ENCODE measurements at places on chromosomes 2 and 18. TPM values are rescaled to one million over a fixed set of nuclear protein-coding genes. Genes with fewer than 3 reads are reported as not detected.

Gene VWA3B
- total RNA-seq: 0.32 TPM

GRCh38 chr18:5895876-5896740 is 786 bp upstream of the TMEM200C start:
- no peak for DNase-seq

Gene SPP2
- not detected for total RNA-seq

GRCh38 chr2:64976276-64976675 is 12.9 kb upstream of the SLC1A4 start:
- no peak for DNase-seq

DNA sequence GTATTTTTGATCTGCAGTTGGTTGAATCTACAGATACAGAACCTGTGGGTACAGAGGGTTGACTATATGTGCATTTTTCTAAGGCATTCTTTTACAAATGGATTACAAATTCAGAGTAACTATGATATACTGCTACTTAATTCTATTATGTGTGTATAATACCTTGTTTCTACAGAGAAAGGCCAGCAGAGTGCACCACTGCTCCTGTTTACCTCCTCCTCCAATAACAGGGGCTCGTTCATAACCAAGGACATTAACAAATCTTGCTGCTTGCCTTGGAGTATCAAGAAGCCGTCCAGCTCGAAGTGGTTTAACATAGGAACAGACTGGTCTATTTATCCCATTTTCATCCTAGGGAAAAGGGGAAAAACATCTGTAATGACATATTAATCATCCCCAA is 16.4 kb downstream of the CEP76 start:
- DNase-seq: no peak

- DNase-seq: no peak
Measured at GRCh38 chr2:191204433-191204832, 40.8 kb upstream of the MYO1B start.

Gene L3MBTL4
- 0.59 TPM for total RNA-seq

Gene HOXD9
- total RNA-seq: not detected

- no peak for DNase-seq
Measured at GRCh38 chr2:106129592-106129991, 64.5 kb downstream of the UXS1 start.

DNA sequence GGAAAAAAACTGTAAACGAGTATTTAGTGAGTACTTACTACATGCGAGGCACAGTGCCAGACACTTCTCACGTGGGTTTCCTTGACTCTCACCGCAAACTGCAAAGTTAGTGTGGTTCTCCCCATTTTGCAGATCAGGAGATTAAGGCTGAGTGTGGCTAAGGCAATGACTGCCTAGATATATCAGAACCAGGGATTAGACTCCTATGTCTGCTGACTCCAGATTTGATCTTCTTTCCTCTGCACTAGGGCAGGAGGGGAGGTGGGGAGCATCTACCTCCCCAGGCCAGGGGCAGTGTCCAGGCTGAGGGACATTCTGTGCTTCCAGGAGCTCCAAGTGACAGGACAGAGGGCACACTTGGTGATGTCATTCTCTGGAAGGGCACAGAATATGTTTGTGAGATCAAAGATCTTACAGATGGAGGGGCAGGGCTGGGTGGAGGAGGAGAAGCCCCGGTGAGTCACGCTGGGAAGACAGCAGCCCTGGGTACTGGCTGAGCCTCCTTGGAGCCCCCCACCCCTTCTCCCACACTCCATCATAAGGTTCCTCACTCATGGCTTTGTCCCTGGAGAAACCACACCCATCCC is 92.4 kb downstream of the RHOB start:
- no peak for DNase-seq

DNA sequence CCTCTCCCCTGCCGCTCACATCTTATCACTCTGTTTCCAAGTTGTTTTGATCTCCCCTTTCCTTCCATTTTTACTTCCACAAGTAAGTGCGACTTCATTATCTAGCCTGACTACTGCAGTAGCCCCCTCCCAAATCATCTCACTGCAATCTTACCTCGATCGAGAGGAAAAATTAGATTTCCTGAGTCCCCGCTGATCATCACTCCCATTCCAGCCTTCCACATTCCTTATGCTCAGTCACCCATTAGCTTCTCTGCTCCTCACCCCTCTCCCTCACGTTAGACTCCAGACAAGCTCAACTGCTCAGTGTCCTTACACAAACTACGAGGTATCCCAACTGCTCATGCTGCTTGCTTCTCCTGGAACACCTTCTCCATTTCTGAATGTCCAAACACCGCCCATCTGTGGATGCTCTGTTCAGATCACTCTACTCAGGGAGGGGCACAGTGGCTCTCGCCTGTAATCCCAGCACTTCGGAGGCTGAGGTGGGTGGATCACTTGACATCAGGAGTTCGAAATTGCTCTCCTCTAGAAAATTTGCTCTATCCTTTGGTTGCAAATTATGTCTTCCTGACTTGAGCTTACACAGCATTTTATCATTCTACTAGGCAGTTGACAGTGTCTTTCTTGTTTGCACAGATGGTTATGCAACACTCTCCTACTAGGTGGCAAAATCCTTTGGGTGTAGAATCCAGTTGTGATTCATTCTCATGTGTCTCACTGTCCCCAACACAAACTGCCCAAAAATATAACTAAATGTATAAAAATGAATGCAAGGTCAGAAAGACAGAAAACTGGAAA is 96.5 kb downstream of the INO80D start:
- DNase-seq: no peak

Gene DSG1
- total RNA-seq: 0.89 TPM
